Stimulated activated CD4-positive, alpha-beta T cell treated with anti-CD3 and anti-CD28 coated beads, Interleukin-4, amount 100 ng/mL, for 4 hours (primary cell): ENCODE measurements at places on chromosomes 4 and X.

GRCh38 chr4:740011-740410, 34.4 kb downstream of the PCGF3 start:
- DNase-seq, result no peak

- no peak for DNase-seq
Observed at GRCh38 chr4:86376850-86377249, 17.0 kb upstream of the MAPK10 start.

DNA sequence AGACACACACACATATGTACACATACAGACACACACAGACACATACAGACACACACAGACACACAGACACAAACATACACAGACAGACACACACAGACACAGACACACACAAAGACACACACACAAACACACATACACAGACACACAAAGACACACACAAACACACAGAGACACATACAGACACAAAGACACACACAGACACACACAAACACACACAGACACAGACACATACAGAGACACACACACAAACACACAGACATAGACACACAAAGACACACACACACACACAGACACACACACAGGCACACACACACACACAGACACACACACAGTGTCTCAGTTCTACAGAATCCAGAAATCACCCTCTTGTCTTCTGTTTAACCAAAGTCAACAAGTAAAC, 280.7 kb downstream of the ASMT start:
- no peak for DNase-seq

DNA sequence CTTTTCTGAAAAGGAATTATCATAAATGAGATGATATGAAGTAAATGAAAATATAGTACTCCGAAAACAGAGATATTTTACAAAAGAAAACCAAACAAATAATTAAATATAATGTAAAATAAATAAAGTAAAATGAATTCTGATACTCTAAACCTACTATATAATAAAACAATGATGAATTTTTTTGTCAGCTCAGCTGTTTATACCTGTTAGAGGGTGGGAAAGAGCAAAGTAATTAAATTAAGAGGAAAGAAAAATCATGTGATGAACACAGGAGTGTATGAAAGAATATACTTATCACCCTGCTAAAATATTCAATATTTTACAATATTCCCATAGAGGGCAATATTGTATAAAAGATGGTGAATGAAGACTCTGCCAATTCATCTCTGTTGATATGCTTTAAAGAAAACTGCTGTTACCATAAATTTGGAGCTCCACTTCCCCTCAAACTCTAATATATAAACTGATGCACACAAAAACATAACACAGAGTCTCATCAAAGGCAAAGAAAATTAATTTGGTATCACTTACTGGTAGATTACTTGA, 6.5 kb upstream of the NDST4 start:
- DNase-seq, result no peak

- no peak for DNase-seq
Observed at GRCh38 chrX:21974011-21974385, 33.5 kb downstream of the SMS start.

DNA sequence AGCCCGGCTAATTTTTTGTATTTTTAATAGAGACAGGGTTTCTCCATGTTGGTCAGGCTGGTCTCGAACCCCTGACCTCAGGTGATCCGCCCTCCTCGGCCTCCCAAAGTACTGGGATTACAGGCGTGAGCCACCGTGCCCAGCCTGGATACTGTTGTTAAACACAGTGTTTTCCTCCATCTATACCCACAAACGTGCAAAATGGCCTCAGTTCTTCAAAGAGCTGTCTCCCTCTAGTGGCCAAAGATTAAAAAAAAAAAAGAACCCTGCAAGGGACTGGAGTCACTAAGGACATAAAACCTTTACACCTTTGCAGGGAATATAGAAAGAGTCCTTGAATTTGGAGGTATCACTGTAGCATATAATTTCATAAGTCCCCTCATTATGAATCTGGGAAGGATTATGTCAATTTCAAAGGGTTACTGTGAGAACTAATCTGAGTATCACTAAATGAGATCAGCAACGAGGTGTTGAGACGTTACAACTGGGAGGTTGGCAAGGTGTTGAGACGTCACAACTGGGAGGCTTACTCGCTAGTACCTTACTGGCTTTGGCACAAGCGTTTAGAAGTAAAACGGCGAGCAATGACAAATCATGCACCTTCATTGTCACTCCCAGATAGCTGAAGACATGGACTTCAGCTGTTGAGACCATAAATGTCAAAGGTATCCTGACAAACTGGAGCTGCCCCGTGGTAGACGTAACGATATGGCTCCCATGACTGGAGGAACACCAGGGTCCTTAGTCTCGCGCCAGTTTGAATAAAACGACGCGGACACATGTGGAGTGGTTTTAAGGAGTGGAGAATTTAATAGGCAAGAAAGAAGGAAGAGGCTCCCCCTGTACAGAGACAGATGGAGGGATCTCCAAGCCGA, 33.4 kb upstream of the ENPP6 start:
- no peak for DNase-seq

DNA sequence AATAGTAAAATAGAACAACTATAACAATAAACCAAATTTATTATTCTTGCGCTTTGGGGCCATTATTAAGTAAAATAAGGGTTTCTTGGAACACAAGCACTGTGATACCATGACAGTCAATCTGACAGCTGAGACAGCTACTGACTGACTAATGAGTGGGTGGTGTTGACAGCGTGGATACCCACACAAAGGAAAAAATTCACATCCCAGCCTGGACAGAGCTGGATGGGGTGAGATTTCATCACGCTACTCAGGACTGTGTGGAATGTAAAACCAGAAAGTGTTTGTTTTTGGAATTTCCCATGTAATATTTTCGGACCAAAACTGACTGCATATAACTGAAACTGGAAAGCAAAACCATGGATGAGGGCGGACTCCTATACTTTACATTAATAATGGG, 48.8 kb downstream of the IGFBP7 start:
- no peak for DNase-seq

GRCh38 chrX:112664924-112665323, 14.8 kb downstream of the LHFPL1 start:
- no peak for DNase-seq

- DNase-seq, result no peak
Observed at GRCh38 chr4:3358656-3359055, 65.8 kb downstream of the RGS12 start.

- no peak for DNase-seq
Observed at GRCh38 chr4:185068837-185069236, 50.5 kb downstream of the HELT start.

DNA sequence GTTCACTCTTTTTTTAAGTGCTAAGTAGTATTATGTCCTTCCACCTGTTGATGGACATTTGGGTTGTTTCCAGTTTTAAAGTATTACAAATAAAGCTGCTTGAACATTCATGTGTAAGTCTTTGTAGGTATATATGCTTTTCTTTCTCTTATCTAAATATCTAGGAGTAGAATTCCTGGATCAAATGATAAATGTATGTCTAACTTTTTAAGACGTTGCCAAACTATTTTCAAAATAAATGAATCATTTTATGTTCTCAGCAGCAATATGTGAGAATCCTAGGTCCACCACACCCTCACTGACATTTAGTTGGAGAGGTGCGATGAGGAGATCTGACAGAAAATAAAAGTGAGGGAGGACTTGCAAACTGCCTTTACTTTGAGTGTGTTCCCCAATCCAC, 291.7 kb upstream of the UGT8 start:
- no peak for DNase-seq

DNA sequence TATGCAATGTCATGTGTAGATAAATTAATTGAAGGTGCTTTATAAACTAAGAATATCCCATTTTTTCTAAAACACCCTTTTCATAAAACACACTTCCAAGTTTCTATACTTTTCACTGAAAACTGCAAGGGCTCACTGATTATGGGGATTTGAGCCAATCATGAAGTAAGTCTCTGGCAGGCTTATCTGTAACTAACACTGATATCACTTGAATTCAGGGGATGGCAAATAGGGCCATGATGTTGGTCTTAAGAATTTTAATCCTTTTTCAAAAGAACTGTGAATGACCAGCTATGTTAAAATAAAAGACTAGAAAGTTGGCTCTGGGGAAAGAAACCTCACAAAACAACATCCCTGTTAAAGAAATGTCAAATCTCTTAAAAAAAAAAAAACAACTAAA, 13.0 kb upstream of the SEC24D start:
- DNase-seq, result no peak

- no peak for DNase-seq
Observed at GRCh38 chrX:132592880-132593279, 104.0 kb upstream of the MBNL3 start.

GRCh38 chrX:1925053-1925481, 310.2 kb downstream of the ASMT start:
- DNase-seq, result no peak

DNA sequence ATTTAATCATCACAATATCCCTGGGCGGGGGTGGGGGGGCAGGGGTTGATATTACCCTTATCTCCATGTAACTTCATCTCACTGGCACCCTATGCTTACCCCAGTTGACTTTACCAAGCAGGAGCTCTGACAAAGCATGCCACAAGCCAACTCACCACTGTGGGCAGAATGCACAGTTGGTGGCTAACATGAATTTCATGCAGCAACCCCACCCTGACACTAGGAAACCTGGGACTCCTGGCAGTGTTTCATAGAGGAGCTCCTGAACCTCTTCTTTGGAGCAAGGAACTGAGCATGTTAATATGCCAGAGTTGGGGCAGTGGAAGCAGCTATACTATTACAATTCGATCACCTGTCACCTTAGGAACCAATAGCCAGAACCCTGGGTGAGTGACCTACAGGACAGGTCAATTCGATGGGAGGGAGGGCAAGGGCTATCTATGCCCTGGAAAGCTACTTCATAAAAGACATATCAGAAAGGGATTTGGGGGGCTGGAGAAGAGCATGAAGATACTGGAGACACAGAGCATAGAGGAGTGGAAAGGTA, 97.2 kb upstream of the ACSL4 start:
- DNase-seq, result no peak

GRCh38 chr4:1065732-1066131, 47.6 kb downstream of the RNF212 start:
- DNase-seq, result no peak

GRCh38 chr4:67109276-67109675, 436.0 kb downstream of the CENPC start:
- DNase-seq, result no peak

- DNase-seq, result no peak
Observed at GRCh38 chr4:110119880-110120279, 78.5 kb downstream of the ELOVL6 start.

DNA sequence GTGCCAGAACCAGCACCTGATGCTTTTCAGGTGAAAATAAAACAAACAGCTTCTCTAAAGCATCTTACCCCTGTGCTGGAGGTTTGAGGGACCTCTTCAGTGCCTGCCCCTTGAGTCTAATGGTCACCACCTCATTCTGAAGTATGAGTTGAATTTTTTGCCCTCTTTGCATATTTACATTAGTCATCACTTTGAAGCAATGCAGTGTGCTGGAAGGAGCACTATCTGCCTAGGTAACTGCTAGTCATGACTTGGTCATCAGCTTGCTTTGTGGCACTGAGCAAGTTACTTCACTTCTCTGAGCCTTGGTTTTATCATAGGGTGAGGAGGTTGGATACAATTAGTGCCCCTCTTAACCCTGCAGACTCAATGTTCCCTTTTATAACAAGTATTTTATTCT, 44.9 kb downstream of the SPATA18 start:
- DNase-seq, result no peak

DNA sequence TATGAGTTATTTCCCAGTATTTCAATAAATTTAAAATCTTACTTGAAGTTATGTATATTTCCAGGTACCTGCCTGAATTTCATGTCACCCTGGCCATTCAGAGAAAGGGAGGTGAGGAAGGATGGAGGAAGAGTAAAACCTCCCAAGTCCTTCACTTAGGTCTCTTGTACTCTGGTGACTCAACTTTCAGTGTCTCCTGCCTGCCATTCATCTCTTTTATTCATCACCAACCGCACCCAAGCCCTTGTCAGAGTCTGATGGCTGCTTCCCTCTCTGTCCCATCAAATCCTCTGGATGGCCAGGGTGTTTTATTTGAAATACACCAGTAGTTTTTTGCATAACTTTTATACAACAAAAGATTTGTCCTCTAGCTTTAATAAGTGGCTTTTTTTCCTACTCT, 17.8 kb downstream of the TMPRSS11E start:
- no peak for DNase-seq

GRCh38 chr4:62210486-62210885, 1010.4 kb downstream of the ADGRL3 start:
- DNase-seq, result no peak

GRCh38 chr4:20065952-20066351, 185.8 kb upstream of the SLIT2 start:
- DNase-seq, result no peak

GRCh38 chr4:108060164-108060563, 70.5 kb downstream of the HADH start:
- no peak for DNase-seq

- DNase-seq, result no peak
Observed at GRCh38 chr4:186205156-186205555, 13.8 kb downstream of the CYP4V2 start.

- no peak for DNase-seq
Observed at GRCh38 chrX:7218321-7219152, 70.6 kb upstream of the PUDP start.

- DNase-seq, result no peak
Observed at GRCh38 chrX:38634665-38635064, 73.3 kb downstream of the TSPAN7 start.

GRCh38 chr4:133921280-133922195, 280.1 kb downstream of the PABPC4L start:
- no peak for DNase-seq

- no peak for DNase-seq
Observed at GRCh38 chrX:38233891-38234667, 13.4 kb upstream of the SRPX start.
